ENCODE measurements at places on chromosomes 13 and 19.

- no peak for DNase-seq
These were observed 31.5 kb upstream of the TPT1 start for GRCh38 chr13:45372189-45373161.

- no peak for DNase-seq
These were observed 51.6 kb downstream of the NDFIP2 start for GRCh38 chr13:79532576-79532975.

GRCh38 chr13:34076319-34076718 lies 258.4 kb downstream of the RFC3 start:
- DNase-seq = no peak

GRCh38 chr19:33841685-33842084 lies 45.0 kb downstream of the KCTD15 start:
- DNase-seq = no peak

GRCh38 chr19:11450570-11451326 lies 15.3 kb downstream of the PRKCSH start:
- DNase-seq = no peak

GRCh38 chr19:16394681-16395375 lies 70.2 kb downstream of the KLF2 start:
- no peak for DNase-seq

DNA sequence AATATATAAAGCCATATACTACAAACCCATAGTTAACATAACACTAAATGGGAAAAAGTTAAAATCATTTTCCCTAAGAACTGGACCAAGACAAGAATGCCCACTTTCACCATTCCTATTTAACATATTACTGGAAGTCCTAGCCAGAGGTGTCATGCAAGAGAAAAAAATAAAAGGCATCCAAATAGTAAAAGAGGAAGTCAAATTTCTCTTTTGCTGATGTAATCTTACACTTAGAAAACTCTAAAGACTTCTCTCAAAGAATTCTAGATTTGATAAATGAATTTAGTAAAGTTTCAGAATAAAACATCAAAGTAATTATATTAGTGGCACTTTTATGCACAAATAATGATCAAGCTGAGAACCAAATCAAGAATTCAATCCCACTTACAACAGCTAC lies 678.9 kb upstream of the SLITRK5 start:
- no peak for DNase-seq

DNA sequence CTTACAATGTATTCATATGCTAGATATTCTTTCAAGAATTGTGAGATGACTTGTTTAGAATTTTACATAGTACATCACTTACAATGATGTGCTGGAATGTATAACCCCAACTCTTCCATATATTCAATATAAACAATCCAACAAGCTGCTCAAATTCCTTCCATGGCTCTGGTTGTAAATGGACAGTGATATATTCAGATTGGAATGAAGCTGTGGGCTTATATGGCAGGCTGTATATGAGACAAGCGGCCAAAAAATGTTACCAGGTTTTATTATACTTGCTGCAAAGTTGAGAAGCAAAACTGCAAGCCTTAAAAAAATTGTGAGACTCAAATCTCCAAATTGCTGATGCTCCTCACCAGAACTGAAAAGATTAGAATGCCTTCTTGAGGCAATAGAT lies 83.6 kb upstream of the KLF12 start:
- DNase-seq = no peak

- no peak for DNase-seq
These were observed 9.8 kb downstream of the PNMA8A start for GRCh38 chr19:46461537-46461936.

DNA sequence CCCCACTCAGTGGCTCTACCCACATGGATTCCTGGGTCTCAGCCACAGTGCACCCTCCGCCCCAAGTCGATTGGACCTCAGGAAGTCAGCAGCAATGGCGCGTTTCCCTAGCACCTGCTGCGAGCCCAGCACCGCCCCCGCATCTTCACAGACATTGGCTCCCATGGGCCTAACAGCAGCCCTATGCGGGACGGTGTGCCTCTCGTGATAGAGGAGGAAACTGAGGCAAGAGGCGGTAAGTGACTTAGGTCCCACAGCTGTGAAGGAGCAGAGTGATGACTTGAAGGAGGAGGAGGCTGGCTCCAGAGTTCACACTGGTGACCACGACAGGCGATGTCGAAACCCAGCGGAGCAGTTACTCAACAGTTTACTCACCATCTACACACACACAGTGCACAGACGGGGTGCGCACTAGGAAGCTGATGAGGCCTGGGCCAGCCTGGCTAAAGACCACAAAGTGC lies 104.5 kb upstream of the SOX1 start:
- DNase-seq = no peak

GRCh38 chr13:110206185-110206584 lies 100.8 kb downstream of the COL4A1 start:
- no peak for DNase-seq

DNA sequence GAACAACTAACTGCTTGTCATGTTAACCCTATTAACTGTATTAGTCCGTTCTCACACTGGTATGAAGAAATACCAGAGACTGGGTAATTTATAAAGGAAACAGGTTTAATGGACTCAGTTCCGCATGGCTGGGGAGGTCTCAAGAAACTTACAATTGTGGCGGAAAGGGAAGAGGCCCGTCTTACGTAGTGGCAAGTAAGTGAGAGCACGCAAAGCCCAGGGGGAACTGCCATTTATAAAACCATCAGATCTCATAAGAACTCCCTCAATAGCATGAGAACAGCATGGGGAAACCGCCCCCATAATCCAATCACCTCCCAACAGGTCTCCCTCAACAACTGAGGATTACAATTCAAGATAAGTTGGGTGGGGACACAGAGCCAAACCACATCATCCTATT lies 34.7 kb downstream of the PHF11 start:
- DNase-seq = no peak

GRCh38 chr13:111911121-111911720 lies 155.7 kb upstream of the SOX1 start:
- DNase-seq = no peak

DNA sequence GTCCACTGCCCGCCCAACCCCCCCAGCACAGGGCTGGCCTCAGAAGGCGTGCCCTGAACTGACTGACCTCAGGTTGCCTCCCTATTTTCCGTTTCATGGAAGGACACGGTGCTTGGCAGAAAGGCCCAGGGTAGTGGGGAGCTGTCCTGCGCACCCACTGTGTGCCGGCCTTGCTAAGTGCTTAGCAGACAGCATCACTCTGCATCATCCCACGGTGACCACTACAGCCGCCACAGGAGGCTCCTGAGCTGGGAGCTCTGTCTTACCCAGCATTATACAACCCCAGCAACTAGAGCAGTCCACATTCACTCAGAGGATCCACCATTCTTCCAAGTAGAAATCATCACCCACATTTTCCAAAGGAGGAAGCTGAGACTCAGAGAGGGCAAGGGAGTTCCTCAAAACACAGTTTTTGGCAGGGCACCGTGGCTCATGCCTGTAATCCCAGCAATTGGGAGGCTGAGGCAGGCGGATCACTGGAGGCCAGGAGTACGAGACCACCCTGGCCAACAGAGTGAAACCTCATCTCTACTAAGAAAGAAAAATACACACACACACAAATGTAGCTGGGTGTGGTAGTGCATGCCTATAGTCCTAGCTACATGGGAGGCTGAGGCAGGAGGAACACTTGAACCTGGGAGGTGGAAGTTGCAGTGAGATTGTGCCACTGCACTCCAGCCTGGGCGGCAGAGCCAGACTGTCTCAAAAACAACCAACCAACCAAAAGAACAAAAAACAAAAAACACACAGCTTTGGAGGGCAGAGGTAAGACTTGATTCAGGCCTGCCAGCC lies 1.6 kb downstream of the SBK2 start:
- no peak for DNase-seq

GRCh38 chr19:35975608-35976214 lies 19.3 kb upstream of the SDHAF1 start:
- no peak for DNase-seq

- peak; percentile 92 for DNase-seq
These were observed 35.8 kb upstream of the MEDAG start for GRCh38 chr13:30870049-30870884.

- DNase-seq = no peak
These were observed 29.0 kb upstream of the CEBPG start for GRCh38 chr19:33344573-33344925.

- no peak for DNase-seq
These were observed 12.8 kb upstream of the ADGRL1 start for GRCh38 chr19:14218620-14219330.

DNA sequence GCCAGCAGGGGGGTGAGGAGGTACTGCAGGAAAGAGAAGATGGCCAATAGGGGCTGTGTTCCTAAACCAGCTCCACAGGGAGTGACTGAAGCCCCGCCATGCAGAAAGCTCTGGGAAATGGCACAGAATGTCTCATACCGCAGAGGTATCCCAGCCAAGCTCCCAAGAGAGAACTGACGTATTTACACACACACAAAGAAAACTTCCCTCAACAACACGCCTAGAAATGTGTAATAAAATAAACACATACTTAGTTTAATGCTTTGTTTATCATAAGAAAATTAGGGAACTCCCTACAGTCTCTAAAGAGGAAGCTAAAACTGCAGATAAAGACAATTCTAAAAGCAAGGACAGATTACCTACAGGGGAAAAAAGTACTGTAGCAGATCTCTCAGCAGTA lies 40.0 kb downstream of the ESD start:
- DNase-seq = peak; percentile 83

GRCh38 chr13:77029436-77029835 lies 2.5 kb upstream of the FBXL3 start:
- no peak for DNase-seq

GRCh38 chr19:47247308-47247990 lies 8.9 kb upstream of the CCDC9 start:
- DNase-seq = no peak

GRCh38 chr19:55113570-55114039 lies 3.8 kb downstream of the PPP1R12C start:
- peak; percentile 69 for DNase-seq

DNA sequence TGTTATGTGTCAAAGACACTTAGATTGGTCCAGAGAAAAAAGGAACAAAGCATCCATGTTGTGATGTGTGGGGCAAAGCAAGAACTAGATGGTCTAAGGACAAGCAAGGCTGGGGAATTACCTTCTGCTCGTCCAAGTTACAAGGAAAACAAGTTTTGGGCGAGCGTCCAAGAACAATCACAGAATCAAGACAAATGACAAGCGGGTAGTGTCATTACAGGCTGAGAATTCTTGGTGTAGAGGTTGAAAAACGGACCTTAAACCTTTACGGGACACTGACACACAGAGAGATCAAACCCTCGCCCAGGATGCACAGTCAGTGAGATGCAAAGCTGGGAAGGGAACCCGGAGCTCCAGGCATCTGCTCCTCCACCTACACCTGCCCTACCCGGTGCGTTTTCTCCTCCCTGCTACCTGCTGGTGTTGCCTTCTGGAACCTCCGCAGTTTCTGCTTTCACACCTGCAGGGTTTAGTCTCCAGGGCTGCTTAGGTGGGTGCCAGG lies 515 bp upstream of the ZNF324B start:
- DNase-seq = no peak

DNA sequence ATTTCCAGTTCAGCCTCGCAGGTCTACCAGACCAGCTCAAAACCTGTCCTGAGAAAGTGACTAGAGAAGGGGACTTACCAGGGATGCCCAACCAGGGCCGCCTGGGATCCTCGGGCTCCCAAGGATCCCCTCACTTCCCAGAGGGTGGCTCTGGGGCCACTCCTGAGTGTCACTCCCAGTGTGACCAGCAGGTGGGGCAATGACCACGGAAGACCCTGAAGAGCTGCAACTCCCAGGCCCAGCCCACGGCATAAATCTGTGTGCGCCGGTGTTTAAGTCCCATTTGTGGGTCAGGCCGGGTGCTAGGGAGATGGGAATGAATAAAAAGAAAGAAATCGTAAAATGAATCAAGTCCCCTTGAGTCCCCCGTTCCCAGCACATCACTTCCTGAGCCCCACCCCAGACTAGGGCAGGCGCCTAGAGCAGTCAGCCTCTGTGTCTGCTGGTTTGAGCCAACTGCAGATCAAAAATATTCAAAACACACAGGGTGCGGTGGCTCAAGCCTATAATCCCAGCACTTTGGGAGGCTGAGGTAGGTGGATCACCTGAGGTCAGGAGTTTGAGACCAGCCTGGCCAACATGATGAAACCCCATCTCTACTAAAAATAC lies 10.7 kb downstream of the PTGIR start:
- DNase-seq = no peak

GRCh38 chr13:45928843-45929242 lies 77.3 kb upstream of the SIAH3 start:
- no peak for DNase-seq

GRCh38 chr13:83732755-83733154 lies 149.5 kb downstream of the SLITRK1 start:
- no peak for DNase-seq

- no peak for DNase-seq
These were observed 4.4 kb downstream of the BCAT2 start for GRCh38 chr19:48806518-48806817.

GRCh38 chr19:35309481-35310279 lies 17.7 kb downstream of the MAG start:
- DNase-seq = no peak

GRCh38 chr19:42191855-42192254 lies 25.6 kb downstream of the DEDD2 start:
- DNase-seq = no peak

DNA sequence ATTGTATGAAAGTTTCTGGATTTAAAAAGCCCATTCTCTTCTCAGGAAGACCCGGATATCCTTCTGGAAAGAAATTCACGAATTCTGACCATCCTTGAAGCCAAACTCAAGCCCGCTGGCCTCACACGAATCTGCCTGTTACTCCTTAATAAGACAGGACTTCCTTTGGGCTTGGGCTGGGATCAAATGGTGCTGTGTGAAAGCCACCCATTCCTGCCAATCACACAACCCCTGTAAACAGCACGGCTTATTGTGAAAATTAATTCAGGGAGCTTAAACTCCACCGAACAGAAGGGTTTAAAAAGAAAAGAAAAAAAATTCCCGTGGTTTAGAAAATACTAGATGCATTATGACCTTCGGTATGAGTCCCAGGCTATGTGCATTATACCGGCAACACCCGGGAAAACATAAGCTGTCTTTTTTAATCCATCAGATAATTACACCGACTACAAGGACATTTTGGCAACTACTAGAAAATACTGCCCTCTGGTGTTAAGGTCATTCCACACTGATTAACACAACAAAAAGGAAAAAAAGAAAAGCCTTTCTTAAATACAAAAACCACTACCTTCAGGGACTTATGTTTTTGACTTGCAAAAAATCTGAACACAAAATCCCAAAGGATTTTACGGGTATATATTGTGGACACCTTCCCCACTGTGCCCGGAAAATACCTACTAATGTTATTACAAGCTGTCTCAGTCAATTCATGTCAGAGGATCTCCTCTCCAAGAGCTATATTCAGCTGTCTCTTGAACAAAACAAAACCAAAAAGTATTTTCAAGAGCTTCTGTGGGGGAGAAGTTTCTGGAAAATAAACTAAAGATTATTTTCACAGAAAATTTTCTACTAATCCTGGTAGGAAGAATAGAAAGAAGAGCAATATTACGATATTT lies 76.0 kb upstream of the LSM14A start:
- DNase-seq = peak; percentile 5

GRCh38 chr19:4981681-4981958 lies 12.7 kb downstream of the KDM4B start:
- no peak for DNase-seq

GRCh38 chr13:98216135-98216565 lies 39.1 kb upstream of the RNF113B start:
- peak; percentile 82 for DNase-seq

Measured in brain pericyte (primary cell).